Stimulated activated CD8-positive, alpha-beta memory T cell treated with anti-CD3 and anti-CD28 coated beads, Interleukin-2, amount 100 ng/mL, for 1 hour (primary cell): ENCODE measurements at places on chromosomes 5 and 9.

DNA sequence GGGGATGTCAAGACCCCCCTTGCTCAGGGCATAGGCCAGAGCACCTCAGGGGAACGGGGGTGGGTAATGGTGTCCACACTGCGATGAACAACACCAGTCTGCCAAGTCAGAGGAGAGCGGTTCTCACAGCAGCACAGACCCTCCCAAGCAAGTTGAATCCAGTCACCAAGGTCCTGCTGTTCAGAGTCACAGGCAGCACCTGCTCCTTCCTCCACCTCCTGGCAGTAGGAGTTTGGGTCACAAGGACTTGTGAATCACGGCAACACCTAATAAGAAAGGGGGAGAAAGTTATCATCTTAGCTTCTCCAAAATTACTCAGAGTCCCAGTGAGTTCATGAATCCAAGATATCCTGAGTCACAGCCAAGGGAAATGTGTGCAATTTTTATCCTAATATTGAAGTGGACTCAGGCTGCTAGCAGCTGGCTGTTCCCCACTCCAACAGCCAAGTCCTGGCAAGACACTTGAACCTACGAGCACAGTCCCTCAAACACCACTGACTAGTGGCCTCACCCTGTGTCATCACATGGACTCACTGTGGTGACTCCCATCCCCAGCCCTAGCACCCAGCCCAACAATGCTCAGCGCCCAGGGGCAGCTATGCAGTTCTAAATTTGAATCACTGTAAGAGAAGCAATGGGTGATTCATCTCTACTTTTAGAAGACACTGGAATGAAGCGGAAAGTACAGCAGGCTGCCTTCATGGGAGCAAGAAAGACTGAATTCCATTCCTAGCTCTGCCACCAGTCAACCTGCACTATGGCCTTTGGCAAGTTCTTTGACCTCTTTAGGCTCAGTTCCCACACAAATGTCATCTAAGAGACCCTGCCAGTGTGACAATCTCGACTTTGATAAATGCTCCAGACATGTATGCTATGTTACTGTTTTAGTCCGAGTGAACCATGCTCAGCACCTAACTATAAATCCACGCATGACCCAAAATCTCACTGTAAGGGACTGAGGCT is 113.7 kb downstream of the KLHL3 start:
- no peak for DNase-seq

GRCh38 chr9:33453999-33454660 is 6.7 kb upstream of the AQP3 start:
- no peak for DNase-seq

DNA sequence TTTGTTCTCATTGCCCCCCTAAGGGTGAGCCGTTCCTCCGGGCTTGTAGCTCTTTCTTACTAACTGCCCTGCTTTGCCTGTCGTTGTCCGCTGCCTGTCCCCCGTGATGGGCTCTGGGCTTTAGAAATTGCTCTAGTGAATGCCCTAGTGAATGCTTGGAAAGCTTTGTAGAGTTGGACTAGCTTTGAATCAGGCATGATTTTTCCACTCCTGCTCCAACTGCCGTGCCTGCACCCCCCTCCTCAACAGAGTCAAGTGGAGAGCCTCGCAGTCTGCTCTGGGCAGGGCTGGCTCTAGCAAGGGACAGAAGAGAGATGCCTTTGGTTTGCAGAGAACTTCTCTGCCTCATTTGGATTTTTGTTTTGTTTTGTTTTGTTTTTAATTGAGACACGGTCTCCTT is 46.8 kb upstream of the DAB2IP start:
- no peak for DNase-seq

GRCh38 chr5:122498163-122498562 is 186.1 kb downstream of the SNCAIP start:
- no peak for DNase-seq

GRCh38 chr9:89317282-89317681 is 1.0 kb upstream of the SECISBP2 start:
- DNase-seq = no peak

- no peak for DNase-seq
These were observed 7.9 kb downstream of the NRARP start for GRCh38 chr9:137294091-137294680.
